ENCODE measurements at places on chromosomes 6 and 20.

- no peak for DNase-seq
Measured at GRCh38 chr6:122871079-122871478, 82.0 kb downstream of the SMPDL3A start.

DNA sequence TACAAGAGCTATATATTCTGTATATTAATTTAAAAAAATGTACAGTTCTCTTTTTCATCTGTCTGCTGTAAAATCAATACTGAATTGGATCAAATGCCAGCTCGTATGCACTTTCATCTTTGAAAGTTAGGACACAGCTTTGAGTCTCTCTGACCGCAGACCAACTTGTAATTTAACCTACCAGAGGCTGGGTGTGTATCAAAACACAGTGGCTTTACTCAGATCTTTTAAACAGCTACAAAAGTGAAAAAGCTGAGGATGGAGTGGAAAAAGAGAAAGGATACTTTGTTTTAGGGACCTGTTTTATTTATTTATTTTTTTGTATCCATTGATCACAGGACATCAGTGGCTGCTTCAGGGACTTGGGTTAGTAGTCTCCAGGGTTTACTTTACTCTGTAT is 44.1 kb downstream of the KIAA0408 start:
- DNase-seq, result no peak

- no peak for DNase-seq
Measured at GRCh38 chr6:38988736-38989449, 59.7 kb upstream of the GLP1R start.

- DNase-seq, result no peak
Measured at GRCh38 chr6:38322138-38322537, 317.6 kb downstream of the BTBD9 start.

- DNase-seq, result no peak
Measured at GRCh38 chr6:121187833-121188200, 146.5 kb downstream of the TBC1D32 start.

DNA sequence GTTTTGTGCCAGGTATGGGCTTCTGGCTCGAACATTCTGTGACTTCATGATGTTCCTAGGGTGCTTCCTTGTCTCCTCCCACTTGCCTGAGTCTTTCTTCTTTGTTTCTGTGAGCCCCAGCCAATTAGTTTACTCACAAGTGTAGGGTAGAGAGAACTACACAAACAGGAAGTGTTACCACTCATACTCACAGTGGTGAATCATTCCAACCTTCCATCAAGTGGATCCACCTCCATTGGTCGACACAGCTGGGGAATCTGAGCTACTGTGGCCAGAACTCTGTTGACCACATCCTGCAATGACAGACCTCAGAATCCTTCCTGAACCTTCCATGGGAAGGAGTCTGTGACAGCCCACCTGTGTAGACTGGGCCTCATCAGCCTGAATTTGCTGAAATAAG is 76.8 kb downstream of the UNC5CL start:
- no peak for DNase-seq

DNA sequence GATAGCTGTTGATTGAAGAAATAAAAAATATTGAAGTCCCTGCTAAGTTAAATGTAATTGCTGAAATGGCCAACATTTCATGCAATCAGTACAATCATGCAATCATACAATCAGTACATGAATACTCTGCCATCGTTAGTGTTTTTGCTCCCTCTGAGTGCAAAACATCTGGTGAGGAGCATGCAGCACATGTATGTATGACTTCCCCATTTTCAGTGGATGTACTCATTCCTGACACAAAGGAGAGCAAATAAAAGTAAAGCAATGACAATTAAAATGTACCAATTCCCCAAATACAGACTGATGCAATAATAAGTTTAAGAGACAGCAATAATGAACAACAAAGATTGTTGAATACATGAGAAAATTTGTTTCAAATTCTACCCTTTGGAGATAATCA is 140.7 kb downstream of the PLCB1 start:
- no peak for DNase-seq

DNA sequence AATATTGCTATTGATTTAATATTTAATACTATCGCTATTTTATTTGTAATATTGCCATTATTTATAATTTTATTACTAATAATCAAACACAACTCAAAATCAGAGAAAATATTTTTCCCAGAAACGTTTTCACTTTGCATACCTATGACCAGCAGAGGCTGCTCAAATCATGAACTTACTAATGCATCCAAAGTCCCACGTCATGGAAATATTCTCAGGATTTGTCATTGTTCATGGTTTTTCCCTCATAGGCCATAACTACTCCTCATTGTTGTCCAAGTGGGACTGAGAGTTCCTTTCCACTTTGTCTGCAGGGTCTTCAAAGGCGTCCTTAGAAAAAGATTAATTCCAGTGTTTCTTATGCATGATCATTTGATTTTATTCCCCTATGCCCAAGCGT is 344.8 kb downstream of the THBS2 start:
- DNase-seq, result no peak

DNA sequence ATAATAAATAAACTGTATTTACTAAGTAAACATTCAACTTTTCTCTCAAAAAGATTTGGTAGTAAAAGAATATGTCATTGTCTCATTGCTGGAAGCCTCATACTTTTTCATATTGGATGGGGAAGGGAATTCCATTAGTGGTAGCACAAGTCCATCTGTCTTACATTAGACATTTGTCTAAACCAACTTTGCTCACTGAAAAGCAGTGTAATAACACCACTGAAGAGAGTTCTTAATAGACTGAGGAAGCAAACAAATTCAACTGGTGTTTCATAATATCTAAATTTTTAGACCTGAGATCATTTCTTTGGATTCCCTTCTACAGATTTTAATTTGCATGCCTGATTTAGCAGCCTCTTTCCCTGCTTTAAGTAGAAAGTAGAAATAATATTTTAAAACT is 62.7 kb downstream of the PLCB1 start:
- DNase-seq, result no peak

GRCh38 chr6:141212296-141212695 is 920.4 kb upstream of the GJE1 start:
- DNase-seq, result no peak

DNA sequence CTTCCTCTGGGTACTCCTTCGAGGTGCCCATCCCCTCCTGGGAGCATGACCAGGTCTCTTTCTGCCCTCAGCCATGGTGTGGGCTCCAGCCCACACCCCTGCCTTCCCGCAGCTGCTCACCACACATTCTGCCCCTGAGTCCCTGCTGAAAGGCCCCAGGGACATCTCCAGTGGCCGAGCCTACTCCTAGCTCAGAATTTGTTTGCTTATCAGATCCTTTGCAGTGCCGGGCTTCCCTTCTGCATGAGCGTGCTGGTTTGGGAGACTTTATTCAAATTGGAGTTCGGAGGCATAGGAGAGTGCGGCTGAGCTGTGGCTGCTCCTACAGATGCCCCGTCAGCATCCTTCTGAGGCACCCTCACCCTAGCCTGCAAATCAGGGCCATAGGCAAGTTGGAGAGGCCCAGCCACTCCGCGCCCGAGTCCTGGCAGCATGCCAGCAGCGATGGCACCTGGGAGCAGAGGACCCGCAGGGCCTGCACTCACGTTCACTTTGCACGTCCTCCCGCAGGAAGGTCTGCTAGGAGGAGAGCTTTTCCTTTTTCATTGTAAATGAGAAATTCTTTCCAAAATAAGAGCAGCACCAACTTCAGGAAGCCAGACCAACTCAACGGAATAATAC is 327.3 kb downstream of the QKI start:
- DNase-seq, result no peak

DNA sequence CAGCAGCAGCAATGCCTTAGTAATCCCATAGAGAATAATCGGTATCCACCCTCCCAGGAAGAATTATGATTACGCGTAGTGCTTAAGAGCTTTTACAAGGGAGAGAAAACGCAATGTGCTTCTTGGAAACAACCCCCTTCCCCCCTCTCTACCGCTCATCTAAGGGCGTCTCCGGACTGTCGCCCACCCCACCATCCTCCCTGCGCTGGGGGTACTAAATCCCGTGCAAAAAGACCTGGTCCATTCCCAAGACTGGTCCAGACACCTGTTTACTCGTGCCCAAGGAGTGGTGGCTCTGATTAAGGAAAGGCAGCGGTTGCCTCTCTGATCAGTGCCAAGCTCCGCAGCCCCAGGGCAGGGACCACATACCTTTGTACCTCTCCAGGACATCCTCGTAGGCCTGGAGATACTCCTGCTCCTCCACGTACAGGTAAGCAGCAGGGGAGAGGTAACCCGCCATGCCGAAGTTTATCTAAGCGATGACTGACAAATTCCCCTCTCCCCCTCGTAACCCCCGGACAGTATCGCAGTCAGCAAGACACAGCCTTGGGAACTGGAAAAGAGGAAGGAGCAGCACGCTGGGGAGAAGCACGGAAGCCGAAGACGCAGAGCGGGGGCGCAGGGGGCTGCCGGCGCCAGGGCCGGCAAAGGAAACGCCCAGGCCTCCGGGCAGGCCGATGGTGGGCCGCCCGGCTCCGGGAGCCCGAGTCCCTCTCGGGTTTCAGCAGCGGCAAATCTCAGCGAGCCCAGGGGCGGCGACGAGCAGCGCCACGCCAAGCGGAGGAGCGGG is 112.0 kb upstream of the BEND6 start:
- DNase-seq, result no peak

DNA sequence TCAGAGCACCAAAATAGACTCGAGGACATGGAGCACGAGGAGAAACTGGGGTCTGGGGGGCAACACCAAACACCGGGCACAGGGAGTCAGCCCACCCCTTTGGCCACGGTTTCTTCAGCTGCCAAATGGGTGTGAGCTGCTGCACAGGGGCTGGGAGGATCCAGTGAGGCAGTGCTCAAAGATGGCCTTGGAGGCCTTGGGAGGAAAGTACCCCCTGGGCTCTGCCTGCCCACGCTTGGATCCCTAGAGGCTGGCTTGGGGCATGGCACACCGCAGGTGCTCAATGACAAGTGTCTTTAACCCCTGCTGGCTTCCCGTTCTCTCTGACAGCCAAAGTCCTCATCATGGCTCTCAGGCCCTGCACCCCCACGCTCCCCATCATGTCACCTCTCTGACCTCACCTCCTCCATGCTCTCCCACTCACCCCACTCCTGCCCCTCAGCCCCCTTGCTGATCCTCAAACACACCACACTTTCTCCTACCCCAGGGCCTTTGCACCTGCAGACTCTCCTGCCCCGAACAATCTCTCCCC is 190.3 kb downstream of the ANKRD60 start:
- no peak for DNase-seq

- no peak for DNase-seq
Measured at GRCh38 chr6:170092826-170093225, 198.1 kb downstream of the DLL1 start.

DNA sequence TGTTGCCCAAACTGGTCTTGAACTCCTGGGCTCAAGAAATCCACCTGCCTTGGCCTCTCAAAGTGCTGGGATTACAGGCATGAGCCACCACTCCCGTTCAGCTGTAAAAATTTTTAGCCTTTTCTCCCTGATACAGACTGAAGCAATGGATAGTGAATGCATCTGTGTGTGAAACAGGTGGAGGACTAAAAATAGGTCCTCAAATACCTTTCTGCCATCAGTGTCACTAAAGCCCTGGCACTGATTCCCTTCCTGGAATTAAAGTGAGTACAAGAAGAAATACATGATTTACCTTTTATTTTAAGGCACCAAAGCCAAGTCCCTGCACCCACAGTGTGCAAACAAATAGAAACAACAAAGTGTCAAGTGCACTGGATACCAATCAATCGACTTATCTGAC is 25.1 kb downstream of the TULP4 start:
- DNase-seq, result no peak

DNA sequence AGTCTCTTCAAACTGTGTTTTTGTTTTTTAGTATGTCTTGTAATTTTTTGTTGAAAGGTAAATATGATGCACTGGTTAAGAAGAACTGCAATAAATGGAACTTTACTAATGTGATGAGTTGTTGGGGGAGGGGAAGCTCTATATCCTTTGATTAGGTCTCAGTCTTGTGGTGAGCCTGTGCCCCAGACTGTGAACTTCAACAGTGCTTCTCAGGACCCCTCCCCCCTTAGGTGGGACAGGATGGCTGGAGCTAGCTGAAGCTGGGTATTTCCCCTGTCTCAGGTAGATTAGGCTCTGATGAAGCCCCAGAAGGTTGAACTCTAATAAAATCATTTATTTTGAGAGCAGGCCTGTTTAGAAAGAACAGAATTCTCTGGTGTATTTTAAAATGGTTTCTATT is 31.4 kb upstream of the TASP1 start:
- DNase-seq, result no peak

Data from stimulated activated CD8-positive, alpha-beta memory T cell treated with anti-CD3 and anti-CD28 coated beads, Interleukin-7, amount 100 ng/mL, for 4 hours (primary cell).